ENCODE measurements at places on chromosomes 12 and 14.

- DNase-seq = no peak
Observed at GRCh38 chr12:97093187-97093683, 186.2 kb downstream of the NEDD1 start.

DNA sequence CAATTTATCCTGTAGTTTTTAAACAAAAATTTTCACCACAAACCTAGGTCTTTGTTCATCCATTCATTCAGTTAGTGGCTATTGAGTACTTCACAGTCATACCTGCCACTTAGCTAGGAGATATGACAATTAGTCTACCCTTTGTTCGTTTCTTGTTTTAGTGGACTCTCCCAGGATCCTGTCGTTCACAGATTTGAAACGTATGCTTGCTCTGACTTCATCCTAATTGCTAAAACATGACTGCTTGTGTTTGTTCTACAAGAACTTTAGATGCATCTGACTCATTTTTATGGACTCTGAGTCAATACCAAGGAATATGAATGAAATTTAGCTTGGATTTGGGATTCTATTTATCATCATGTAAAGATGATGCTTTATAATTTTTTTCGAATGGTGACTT lies 69.5 kb downstream of the TBC1D30 start:
- no peak for DNase-seq

DNA sequence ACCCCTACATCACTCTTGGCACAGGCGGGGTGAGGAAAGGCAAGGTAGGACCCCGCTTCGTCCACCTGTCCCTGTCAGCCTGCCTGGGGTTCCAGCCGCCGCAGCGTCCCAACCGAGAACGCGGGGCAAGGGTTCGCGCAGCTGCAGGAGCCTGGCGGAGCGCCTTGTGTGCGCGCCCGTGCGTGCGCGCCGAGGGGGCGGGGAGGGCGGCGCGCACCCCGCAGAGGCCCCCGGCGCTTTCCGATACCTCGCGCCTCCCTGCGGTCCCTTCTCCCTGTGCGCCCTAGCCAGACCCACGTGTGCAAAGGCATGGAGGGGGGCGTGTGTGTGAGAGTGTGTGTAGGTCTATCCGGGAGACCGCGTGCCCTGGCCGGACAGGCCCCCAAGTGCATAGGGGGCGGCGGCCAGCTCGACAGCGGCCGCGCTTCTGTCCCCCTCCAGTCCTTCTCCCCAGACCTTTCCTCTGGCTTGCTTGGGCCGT lies 122.4 kb downstream of the TSPAN9 start:
- DNase-seq = no peak

DNA sequence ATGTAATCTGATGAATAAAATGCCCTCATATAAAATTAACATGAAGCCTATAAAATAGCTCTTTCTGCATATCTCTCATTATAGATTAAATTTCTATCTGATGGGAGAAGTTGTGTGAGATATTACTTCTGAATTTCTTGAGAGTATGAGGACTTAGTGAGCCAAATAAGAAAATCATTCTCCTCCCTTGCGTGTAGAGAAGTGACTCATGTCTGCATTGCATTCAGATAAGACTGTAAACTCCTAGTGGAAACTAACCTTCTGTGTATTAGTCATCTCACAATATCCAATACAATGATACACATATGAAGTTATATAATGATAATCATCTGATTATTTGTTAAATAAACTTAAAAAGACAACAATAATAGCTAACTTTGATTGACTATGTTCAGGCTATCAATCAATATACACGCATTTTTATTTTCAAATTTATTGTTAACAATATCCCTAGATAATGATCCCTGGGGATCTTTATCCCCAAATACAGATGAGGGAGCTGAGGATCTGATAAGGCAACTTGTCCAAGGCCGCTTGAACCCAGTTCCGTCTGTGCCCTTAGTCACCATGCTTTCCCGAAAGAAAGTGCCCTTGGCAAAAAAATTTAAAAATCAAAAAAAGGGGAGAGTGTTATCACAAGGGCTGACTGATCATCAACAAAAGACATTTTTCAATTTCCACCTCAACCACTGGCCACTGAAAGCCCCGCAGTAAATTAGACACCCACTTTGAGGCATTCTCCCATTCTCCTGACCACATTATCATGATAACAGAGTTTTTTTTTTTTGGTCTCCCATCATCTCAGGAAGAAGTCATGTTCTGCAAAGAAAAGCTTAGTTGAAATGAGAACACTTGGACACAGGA lies 189.2 kb upstream of the RASSF8 start:
- DNase-seq = no peak

DNA sequence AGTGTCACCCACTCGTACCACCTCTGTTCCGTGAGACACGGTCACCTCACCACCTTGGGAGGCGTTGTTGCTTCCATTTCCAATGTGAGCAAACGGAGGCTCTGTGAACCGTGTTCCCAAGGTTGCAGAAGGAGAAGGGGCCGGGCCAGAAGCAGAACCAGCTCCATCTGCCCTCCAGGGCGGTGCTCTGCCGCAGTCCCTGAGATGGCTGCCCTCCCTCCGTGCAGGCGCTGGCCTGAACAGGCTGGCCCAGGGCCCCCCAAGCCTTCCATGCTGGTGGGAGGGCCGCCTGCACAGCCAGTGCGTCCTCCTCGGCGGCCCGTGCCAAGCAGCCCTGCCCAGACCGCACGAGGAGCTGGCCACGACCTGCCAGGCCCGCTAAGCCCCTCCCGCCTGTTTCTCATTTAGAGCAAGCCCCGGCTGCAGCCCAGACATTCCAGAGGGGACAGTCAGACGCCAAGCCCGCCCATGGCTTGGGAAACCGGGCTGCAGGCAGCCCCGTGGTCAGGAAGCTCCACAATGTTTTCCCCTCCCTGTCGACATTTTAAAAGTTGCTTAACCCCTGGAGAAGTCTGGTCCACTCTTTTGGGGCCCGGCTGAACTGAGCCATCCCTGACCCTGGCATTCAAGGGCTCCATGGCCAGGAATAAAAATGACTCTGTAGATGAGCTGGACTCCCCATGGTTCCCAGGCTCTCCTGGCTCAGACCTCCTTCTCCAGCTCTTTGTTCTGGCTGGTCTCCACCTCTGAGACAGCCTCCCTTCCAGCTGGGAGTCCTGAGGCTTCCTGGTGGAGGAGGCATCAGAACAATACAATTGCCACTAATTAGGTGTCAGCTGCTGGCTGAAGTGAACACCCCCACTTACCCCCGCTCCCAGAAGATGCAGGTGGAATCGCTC lies 236.0 kb downstream of the BCL11B start:
- no peak for DNase-seq

All from activated T-cell treated with anti-CD3 and anti-CD28 coated beads for 24 hours (primary cell).